ENCODE measurements at places on chromosomes 11 and 22.
A peak's percentile ranks its signal among the peaks of the same experiment; 100 is the strongest.

GRCh38 chr11:35050541-35050995 lies 88.4 kb upstream of the CD44 start:
- no peak for DNase-seq

- no peak for DNase-seq
Measured at GRCh38 chr22:43992331-43992821, 31.7 kb upstream of the PARVB start.

- DNase-seq, result no peak
Measured at GRCh38 chr11:71421392-71421950, 26.7 kb downstream of the DHCR7 start.

- no peak for DNase-seq
Measured at GRCh38 chr22:45154383-45154782, 9.3 kb upstream of the NUP50 start.

GRCh38 chr11:127592371-127592770 lies 591.8 kb upstream of the KIRREL3 start:
- no peak for DNase-seq

DNA sequence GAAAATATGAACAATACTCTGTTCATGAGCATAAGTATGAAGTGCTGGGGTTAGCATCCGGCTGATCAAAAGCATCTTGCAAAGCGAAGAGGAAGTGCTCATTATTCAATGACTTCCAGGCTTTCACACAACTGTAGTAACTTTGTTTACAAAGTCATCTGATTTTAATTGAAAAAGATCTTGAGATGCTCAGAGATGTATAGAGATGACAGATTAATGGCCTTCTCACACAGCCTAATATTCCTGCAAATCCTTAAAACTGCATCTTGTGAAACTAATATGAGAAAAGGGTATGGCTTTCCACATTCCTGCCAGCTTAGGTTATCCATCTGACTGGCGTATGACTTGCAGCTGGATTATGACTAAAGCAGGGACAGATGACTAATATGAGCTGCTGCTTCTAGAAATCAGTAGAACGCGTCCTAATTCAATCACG lies 125.4 kb downstream of the CASP12 start:
- no peak for DNase-seq

GRCh38 chr11:80727315-80727714 lies 1286.5 kb upstream of the TENM4 start:
- DNase-seq, result no peak

DNA sequence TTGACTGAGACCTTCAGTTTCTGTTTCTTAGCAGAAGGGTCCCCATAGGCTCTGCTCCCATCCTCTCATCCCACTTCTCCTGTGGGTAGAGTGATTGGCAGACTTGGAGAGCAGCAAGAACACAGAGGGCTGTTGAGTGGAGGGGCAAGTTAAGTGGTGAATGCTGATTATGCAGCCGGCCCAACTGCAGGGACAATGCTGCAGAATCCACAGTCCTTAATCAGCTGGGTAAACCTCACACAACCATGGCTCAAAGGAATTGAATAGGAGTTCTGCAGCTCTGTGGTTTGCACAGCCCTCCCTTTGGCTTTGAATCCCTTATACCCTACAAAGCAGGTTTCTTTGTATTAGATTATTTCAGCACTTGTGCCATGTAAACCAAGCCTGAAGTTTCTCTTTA lies 161.1 kb downstream of the NAV2 start:
- no peak for DNase-seq

- DNase-seq, result no peak
Measured at GRCh38 chr22:34886812-34887211, 179.1 kb upstream of the ISX start.

- no peak for DNase-seq
Measured at GRCh38 chr11:115581871-115582639, 77.8 kb upstream of the CADM1 start.

GRCh38 chr22:47373648-47374272 lies 611.3 kb downstream of the TBC1D22A start:
- no peak for DNase-seq

DNA sequence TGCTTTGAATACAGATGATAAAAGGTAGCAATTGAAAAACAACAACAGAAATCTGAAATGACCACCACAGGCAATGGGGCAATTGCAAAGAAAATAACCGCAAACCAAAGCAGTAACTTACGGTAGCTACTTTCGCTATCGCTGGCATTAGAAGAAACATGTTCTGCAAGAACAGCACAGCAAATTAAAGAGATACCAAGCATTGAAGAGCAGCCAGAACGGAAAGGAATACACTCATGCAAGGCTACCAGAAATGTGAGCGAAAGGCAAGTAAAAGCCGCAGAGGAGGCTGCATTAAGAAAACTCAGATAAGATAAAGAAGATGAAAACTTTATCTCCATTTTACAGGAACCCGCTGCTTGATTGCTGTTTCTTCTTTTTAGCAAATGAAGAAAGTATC lies 194.1 kb upstream of the CCDC90B start:
- no peak for DNase-seq

DNA sequence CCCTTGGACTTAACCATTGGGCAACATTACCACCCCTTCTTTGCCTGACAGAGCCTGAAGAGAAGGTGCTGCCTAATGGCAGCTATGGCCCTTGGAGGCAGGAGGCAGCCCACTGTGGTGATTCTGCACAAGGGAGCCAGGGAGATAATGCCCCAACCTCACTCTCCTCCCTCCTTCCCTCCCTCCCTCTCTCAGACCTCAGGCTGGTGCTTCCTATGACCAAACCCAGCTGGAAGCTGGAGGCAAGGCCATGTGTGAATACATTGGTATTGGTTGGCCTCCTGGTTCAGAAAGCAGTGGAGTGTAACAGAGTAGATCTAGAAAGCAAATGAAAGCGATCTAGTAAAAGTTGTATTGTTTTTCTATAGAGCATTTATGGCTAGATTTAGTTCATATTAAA lies 233.1 kb downstream of the CSNK2A3 start:
- DNase-seq, result no peak

DNA sequence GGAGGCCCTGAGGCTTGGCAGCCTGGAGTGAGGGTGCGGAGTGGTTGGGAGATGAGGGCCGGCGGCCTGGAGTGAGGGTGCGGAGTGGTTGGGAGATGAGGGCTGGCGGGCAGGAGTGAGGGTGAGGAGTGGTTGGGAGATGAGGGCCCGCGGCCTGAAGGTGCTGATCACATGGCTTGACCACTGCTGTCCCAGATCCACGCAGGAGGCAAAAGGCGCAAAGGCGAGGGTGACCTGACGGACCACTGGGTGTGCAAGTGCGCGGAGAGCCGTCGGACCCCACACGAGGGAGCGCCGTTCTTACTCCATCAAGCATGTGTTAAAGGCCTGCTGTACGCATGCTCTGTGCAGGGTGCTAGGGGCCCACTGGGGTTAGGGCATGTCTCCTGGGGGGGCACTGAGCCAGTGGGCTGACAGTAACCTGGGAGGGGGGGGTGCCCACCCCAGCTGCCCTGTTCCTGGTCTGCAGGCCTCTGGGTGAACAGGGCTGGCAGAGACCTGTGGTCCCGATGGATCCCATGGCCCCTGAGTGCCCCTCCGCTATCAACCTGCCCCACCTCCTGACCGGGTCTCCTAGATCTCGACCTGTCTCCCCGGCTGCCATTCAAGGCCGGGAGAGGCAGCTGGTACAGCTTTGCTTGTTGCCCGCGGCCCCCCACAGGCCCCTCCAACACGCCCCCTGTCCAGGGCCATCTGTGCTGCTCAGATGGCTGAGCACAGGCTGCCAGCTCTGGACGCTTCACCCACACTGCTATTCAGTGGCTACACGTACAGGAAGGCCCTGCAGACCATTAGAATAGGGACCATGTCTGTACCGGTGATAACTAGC lies 21.1 kb downstream of the MRGPRD start:
- peak; percentile 12 for DNase-seq

DNA sequence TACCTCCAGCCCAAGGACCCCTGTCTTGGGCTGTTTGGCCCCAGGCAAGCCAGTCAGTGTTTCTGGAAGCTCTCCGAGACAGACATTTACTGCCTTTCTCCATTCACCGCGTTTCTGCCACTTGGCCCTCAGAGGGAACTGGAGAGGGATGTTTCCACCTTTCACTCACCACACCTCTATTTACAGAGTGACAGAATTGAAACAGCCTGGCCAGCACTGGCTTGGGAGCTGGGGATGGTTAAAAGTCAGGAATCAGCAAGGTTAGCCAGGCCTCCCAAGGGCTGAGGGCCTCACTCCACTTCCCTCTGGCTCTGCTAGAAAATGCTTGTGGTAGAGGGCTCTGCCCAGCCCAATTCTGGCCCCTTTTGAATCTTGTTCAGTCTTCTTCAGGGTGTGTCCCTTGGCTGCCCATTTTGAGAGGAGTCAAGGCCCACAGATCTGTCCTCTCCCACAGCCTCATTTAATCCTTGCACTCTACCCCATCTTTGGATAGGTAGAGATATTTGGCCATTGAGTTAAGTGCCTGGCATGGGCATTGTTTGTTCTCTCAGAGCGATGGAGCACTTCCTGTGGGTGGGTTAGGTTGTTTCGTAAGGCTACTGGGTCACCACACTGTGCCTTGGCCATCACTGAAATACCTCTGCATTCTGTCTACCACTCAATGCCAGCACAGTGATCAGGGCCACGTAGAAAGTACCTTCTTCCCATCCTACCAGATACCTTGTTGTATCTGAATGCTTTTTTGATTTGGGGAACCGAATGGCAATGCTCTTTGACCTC lies 119.2 kb downstream of the MICAL2 start:
- DNase-seq, result no peak

- DNase-seq, result no peak
Measured at GRCh38 chr22:30990690-30991089, 21.6 kb downstream of the TUG1 start.

- no peak for DNase-seq
Measured at GRCh38 chr22:43126501-43127165, 16.1 kb downstream of the BIK start.

GRCh38 chr11:76795290-76795935 lies 12.3 kb downstream of the TSKU start:
- no peak for DNase-seq

DNA sequence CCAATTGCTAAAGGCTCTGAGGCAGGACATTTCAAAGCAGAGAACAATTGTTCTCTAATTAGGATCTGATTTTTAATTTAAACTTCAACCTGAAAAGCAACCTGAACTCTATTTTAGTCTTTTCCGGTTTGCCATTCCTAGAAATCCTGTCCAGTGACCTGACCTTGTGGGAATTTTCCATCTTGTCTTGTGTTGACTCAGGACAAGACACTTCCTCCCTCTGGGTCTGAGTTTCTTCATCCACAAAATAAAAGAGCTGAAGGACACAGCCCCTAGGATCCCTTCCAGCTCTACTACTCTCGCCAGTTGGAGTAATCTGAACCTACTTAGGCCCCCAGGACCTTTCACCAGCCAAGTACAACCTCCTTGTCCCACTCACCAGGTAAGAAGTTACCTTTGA lies 66.5 kb upstream of the POU2AF1 start:
- no peak for DNase-seq

- no peak for DNase-seq
Measured at GRCh38 chr11:17405232-17406005, 17.0 kb upstream of the KCNJ11 start.

DNA sequence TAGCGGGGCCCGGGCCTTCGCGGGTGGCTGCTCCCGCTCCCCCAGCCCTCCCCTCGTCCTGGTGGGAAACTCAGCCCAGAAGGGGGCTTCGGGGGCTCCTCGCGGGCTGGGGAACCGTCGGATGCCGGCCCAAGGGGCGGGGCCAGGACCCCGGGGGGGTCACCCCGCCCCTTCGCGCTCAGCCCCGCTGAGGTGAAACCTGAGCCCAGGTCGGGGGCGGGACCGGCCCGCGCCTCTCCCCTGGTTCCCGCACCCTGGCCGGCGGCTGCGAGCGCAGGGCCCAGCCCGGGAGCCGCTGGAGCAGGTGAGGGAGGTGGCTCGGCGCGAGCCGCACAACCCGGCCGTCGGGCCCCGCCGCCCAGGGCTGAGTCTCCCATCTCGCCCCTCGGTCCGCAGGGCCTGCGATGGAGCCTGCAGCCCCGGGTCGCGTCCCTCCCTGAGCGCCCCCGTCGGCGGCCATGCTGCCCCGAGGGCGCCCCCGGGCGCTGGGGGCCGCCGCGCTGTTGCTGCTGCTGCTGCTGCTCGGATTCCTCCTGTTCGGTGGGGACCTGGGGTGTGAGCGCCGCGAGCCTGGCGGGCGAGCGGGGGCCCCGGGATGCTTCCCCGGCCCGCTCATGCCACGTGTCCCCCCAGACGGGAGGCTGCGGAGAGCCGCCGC lies at the start of gene LARGE2:
Gene LARGE2 (plus strand): TSS at position 232 of the 658 bp plus-strand sequence. CDS start 227 bp downstream, at position 459.
- DNase-seq, result peak; percentile 19

- DNase-seq, result no peak
Measured at GRCh38 chr11:115348416-115348815, 155.8 kb downstream of the CADM1 start.

GRCh38 chr11:71996946-71997345 lies 1.8 kb upstream of the IL18BP start:
- peak; percentile 80 for DNase-seq

GRCh38 chr22:36554098-36554497 lies 25.1 kb upstream of the EIF3D start:
- no peak for DNase-seq

DNA sequence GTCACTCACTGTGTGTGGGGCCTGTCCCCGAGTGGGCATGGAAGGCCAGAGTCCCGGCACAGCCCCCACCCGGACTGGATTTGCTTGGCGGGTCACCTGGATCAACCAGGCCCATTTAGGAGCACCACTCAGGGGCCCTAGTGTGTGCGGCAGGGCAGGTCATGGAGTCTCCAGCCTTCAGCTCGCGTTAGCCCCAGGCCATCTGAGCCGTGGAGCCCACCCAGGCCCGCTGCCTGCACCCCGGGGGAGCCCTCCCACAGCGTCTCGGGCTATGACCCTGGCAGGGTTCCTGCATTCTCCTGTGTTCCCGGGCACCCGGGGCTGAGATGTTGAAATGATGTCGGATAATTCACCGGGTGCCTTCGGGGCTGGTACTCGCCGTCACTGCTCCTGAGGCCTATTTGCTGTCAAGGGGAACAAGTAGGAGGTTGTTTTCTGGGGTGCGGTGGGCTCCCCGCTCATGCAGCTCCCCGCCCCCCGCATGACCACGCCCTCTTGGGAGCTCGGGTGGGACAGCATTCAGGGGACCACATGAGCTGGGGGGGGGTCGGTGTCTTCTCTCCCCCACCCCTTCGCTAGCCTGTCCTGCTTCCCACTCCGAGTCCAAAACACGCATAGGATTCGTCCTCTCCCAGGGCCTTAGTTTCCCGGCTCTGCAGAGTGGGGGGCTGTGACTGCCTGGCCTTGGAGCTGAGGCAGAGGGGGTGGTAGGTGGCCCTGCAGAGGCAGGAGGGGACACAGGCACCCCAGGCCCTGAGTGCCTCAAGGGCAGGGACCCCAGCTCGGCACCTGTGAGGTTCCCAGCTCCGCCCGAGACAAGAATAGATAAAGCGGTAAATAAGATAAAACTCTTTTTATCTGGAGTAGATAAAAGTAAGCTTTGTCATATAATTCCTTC lies 77.2 kb downstream of the KCNQ1 start:
- peak; percentile 5 for DNase-seq
